ENCODE measurements at places on chromosomes 4 and X. TPM values are rescaled to one million over a fixed set of nuclear protein-coding genes. Genes with fewer than 3 reads are reported as not detected.

GRCh38 chr4:25123236-25123635 lies 37.0 kb downstream of the SEPSECS start:
- no peak for DNase-seq

GRCh38 chr4:17704020-17704650 lies 77.3 kb downstream of the FAM184B start:
- no peak for DNase-seq

DNA sequence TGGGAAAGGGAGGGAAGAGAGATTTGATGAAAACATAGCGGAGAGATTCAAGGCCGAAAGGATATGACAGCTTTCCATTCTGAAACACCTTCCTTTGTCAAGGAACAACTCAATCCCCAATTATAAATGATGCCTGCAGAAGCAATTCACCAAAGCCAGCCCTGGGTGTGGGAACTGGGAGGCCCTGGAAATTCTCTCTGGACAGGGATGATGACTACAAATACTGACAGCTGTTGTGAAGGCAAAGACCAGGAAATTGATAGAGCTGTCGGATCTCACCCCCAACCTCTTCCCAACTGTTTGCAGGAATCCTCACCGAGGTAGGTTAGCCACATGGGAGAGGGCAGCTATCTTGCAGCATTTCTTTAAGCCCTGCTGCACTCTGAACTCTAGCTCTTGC lies 54.3 kb downstream of the CCDC149 start:
- no peak for DNase-seq

The FMR1NB gene
- total RNA-seq: not detected

DNA sequence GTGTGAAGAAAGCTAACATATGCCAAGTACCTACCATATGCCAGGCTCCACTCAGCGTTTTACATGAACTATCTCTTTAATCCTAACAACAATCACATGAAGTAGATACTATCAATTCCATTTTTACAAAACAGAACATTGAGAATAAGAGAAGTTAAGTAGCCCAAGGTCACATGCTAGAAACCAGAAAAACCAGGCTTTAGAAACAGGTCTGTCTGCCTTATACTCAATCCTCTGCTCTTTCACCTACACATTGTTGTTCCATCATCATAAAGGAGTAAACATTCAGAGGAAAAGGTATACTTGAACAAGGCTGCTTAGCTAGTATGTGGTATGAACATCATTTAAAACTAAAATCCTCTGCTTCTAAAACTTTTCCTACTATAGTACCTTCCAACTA lies 42.1 kb downstream of the WDFY3 start:
- no peak for DNase-seq

The TCEAL7 gene
- total RNA-seq: 8.4 TPM

DNA sequence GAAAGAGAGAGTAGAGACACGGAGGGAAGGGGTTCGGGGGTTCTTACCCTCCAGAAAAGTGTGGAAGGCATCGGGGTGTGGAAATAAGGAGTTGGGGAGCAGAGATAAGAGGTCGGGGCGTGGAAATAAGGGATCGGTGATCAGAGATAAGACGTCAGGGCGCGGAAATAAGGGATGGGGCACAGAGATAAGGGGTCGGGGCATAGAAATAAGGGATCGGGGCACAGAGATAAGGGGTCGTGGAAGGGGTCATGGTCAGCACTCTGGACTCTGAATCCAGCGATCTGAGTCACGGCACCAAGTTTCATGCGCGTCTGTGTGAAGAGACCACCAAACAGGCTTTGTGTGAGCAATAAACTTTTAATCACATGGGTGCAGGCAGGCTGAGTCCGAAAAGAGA lies 119.1 kb downstream of the PCDH10 start:
- no peak for DNase-seq

The XK gene
- total RNA-seq: 1.7 TPM

The RNF150 gene
- total RNA-seq: 22.8 TPM

The SOWAHB gene
- not detected for total RNA-seq

DNA sequence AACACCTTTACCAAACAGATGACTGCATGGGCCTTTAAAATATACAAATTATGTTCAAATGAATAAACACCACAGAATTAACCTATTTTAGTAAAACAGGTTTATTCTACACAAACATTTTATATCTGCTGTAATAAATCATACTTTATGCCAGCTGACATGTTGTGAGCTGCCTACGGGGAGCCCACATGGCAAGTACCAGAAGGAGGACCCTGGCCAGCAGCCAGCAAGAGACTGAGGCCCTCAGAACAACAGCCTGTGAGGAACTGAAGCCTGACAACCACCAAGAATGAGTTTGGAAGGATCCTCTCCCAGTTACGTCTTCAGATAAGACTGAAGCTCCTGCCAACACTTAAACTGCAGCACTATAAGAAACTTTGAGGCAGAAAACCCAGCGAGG lies 377.0 kb downstream of the PDGFC start:
- peak; percentile 69 for DNase-seq

The NAP1L2 gene
- 7.2 TPM for total RNA-seq

DNA sequence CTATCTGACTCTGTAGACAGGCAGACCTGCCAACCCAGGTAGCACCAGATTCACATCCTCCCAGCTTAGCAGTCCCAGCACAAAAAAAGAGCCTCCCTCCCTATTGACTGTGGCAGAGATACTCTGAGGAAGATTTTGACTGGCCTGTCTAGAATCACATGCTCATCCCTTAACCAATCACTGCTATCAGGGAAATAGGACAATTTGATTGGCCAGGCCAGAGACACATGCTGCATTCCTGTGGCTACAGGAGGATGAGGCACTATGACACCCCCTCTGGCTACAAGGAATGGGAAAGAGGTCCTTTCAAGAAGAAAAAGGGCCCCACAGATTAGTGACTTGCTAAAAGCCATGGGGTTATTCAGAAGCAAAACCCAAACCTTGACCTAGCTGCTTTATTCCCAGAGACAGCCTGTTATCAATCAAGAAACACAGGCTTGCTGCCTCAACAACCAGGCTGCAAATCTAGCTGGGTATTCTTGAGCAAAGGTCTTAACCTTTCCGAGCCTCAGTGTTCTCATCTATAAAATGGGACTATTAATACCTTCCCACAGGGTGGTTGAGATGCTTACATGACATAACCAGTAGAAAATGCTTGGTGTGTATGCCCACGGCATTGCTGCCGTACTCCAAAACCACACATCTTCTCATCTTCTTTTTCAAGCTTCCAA lies 147.6 kb downstream of the BCOR start:
- DNase-seq: no peak

The PARM1 gene
- 48.5 TPM for total RNA-seq

DNA sequence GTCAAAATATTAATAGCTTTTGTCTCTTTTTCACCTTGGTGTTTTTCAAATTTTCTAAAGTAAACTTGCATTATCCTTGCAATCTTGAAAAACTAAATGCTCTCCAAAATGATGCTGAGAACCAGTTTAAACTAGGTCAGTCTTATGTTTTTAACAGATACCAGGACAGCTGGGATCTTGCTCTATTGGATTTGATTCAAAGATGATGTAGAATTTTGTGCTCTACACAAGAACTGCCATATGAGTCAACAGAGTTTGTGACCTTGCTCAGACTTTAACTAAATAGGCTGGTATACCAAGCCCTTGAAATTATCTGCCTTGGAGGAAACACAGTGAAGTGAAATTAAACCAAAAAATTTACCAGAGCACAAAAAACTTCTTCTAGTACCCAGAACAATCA lies 991.1 kb downstream of the STPG2 start:
- DNase-seq: no peak

Measured in aorta (tissue), 5 donors.